ENCODE measurements at places on chromosomes 13 and 19.

GRCh38 chr19:16143399-16144215 lies at the start of gene HSH2D:
Gene HSH2D (plus strand): TSS chr19:16143685. CDS start chr19:16148751, 5,066 bp downstream.
- peak; percentile 62 for DNase-seq

GRCh38 chr19:46254776-46255175 lies 25.2 kb downstream of the IGFL1 start:
- no peak for DNase-seq

DNA sequence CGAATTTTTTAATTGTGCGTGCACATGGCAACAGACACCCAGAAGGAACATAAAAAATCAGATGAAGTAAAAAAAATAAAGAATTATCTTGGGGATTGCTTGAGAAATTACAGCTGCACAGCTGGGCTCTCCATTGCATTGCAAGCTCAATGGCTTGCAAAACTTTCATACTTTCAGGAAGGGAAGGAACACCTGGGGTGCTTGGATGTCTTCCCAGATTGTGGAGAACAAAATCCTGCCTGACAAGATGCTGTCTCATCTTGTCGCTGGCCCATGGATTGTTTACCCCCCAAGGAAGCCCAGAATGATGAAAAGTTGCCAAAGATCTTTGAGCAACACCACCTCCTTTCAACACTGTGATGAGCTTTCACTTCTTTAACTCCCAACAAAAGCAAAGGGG lies 11.0 kb upstream of the CASP14 start:
- DNase-seq: no peak

GRCh38 chr19:44850641-44851109 lies 4.6 kb downstream of the NECTIN2 start:
- no peak for DNase-seq

- no peak for DNase-seq
Observed at GRCh38 chr19:53015730-53016129, 2.0 kb downstream of the ERVV-1 start.

DNA sequence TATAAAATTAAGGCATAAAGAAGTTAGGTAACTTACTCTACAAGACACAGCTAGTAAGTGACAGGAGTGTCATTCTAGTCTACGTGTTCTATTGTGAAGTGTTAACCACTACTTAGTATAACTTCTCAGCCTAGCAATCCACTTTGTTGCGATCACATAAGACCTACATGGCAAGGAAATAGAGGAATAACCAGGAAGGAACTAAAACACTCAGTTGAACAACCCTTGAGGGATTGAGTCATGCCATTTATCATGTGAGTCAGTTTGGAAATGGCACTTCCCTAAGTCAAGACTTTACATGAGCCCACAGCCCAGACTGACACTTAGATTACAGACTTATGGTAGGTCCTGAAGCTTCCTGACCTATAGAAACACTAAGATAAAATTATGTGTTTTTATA lies 279.5 kb upstream of the PCDH20 start:
- DNase-seq: no peak

- no peak for DNase-seq
Observed at GRCh38 chr13:73913751-73914518, 220.3 kb downstream of the KLF12 start.

DNA sequence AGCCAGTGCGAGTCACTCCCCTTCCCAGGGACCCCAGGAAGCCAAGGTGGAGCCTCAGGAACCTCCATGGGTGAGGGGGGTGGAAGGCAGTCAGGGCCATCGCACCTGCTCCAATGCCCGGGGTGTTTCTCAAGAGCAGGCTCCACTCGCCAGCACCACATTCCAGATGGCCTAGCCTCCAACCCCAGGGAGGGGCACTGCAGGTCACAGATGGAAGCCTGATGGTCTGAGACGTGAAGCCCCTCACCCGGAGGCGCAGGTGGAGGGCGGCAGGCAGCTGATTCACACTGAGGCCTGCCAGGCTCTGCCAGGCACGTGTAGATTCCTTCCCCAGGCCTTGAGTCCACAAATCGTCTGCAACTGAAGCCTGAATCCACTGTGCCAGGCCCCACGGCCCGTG lies 23.0 kb upstream of the ISYNA1 start:
- no peak for DNase-seq

DNA sequence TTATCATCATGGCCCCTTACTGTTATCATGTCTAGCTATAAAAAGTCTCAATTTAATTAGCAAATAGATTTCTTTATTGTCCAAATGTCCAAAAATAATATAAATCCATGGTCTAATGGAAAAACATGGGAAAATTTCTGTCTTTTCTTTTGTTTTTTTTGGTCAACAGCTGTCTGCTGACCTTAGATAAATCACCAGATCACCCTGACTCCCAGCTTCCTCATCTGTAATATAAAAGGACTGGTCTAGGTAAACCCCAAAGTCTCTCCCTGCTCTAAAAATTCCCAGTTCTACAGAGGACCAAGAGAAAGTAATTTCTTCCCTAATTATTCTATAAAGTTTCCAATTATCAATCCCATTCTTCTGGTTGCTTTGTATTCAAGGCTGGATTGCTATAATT lies 30.7 kb upstream of the RCBTB2 start:
- DNase-seq: no peak

GRCh38 chr13:52925775-52926285 lies 77.4 kb upstream of the PCDH8 start:
- DNase-seq: no peak

- DNase-seq: no peak
Observed at GRCh38 chr19:4391306-4391693, 9.0 kb downstream of the SH3GL1 start.

DNA sequence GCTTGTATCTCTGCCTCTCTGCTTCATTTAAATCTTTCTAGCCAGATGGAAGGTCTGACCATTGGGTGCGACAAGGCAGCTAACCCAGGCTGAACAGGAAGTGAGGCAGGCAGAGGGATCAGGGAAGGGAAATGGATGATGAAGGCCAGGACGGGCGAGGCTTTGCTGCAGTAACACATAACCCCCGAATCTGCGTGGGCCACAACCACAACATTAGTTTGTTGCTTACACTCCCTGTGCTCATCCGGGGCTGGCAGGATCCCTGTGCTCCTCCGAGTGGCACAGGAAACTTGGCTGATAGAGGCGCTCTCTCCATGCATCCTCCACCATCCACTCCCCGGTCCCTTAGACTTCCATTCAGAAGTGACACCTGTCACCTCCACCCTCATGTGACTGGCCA lies 1.1 kb upstream of the FLT3LG start:
- no peak for DNase-seq

DNA sequence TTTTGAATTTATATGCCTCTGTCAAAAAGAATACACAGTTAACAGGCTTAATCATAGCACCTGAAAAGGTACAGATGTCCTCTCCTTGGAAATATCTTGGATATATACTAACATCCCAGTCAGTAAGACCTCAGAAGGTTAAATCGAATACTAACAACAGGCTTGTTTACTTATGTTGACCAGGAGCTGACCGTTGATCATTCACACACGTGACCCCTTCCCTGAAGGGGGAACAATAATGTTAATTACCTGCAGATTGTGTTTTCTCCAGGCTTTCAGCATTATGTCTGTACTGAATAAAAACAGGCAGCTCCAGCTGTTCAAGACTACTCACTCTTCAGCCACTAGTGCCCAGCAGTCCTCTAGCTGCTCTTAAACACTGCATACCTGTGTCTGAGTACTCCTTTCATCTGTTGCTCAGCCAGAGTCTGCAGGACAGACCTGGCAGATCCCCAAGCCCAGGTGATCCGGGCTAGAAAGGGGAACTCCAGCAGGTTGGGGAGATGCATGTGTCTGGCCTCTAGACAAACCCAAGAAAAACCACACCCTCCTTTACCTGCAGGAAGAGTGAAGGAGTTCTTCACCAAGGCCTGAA lies 163.9 kb downstream of the RNF17 start:
- no peak for DNase-seq

DNA sequence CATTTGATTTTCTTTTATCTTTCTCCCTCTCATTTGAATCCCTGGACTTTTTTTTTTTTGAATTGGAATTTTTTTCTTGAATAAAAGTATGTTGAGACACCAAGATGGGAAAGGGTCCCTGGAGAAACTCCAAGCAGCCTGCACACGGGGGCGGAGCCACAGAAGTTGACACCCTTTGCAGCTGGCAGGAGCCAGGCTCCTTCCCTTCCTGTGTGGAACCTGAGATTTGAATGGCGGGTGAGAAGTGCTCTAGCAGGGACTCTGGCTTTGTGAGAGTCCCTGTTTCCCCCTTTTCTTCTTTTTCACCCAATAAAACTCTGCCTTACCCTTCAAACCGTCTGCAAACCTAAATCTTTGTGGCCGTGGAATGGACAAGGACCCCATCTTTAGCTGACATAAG lies 1381.0 kb upstream of the MIR17HG start:
- no peak for DNase-seq

DNA sequence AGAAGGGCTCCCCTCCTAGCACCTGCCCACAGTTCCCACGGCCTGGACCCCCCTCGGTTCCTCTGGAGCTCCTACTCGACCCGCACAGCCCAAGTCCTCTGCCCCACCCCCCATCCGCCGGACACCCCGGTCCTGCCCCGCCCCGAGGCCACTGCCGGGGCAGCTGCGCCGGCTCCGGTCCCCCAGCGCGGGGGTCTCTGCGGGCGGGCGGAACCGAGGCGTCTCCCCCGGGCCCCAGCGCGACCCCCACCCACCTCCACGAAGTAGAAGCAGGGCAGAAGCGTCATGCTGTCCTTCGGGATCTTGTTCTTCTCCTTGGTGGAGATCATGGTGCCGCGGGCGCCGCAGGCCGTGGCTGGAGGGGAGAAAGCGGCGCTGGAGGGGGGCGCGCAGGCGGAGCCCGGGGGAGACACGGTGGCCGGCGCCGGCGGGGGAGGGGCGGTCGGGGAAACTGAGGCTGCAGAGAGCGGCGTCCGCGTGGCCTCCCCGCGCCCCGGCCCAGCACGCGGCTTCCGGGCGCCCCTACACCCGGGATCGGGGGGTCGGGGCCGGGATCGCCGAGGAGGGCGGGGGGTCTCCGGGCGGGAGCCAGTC lies 427 bp downstream of the PLPPR3 start:
- DNase-seq: no peak

DNA sequence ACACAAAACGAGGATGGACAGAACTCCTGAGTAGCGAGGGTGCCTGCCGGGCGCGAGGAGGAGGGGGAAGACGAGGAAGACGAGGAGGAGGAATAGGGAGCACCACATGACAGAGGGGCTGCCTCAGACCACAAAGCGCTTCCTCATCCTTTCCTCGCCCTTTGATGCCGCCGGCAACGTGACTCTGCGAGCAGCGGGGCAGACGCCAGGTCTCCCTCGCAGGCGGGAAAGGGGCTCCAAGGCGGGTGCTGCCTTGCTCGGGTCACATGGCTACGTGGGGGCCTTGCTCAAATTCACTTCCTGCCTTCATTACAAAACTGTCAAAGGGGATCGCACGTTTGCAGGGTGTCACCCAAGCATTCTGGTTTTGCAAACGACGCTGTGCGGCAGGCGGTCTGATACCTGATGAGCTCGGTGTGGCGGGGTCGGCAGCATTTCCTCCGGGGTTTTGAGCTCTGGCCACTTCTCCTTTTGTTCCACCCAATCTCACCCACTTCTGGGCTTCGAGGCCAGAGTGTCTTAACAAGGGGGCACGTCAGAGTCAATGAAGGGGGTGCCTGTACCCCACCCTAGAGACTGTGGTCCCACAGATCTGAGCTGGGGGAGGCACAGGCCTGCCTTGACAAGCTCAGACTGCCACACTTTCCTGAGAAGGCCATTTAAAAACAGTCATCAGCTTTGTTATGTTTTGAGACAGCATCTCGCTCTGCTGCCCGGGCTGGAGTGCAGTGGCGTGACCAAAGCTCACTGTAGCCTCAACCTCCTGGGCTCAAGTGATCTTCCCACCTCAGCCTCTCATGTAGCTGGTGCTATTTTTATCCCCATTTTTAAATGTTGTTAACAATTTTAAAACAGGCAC lies 14.9 kb downstream of the MAP2K2 start:
- DNase-seq: no peak

- DNase-seq: no peak
Observed at GRCh38 chr13:113917096-113917495, 53.2 kb upstream of the GAS6 start.

DNA sequence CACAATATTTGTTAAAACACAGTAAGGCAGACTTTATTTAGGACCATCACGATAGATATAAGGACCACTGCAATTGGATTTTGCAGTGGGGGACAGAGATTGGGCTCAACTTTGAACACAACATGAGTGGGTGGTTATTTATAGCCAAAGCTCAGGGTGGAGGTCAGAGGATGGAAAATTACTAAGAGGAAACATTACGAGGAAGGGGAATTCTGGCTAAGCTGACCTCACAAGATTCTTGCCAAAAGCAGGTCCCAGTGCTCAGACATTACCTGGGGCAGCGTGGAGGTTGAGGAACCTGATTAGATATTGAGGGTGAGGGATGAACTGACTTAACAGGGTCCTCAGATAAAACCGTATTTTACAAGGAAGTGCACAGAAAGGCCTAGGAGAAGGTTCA lies 88.9 kb upstream of the NBEA start:
- no peak for DNase-seq

GRCh38 chr13:105442949-105443699 lies 1092.3 kb downstream of the EFNB2 start:
- no peak for DNase-seq

GRCh38 chr19:1855040-1855827 lies 7.0 kb upstream of the REXO1 start:
- DNase-seq: peak; percentile 81

GRCh38 chr13:28282451-28282850 lies 144.1 kb downstream of the PAN3 start:
- DNase-seq: no peak

GRCh38 chr13:20989656-20990321 lies 71.6 kb downstream of the LATS2 start:
- DNase-seq: no peak

- no peak for DNase-seq
Observed at GRCh38 chr19:6765738-6766356, 1.4 kb downstream of the SH2D3A start.

DNA sequence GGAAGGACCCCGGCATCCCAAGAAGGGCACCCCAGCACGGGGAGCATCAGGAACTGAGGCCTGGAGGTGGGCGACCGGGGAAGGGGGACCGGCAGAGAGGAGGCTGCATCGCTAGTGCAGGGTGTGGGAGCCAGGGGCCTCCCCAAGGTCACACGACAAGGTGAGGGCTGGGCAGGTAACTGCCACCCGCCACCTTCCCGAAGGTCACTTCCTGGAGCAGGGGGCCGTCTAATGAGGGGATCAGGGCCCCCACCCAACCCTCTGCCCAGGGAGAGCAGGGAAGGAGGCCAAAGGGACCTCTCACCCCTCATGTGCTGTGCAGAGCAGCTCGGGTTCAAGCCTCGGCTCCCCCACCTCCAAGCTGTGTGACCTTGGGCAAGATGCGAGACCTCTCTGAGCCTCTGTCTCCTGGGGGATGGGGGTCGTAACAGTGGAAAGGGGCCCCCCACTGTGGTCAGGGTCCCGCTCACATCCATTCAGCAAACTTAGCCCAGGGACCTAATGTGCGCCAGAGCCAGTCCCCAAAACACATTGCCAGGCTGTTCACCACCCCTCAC lies 6.0 kb downstream of the ZBTB7A start:
- DNase-seq: no peak

- no peak for DNase-seq
Observed at GRCh38 chr13:45257638-45258333, 56.9 kb upstream of the KCTD4 start.

Measured in stimulated activated CD4-positive, alpha-beta T cell treated with anti-CD3 and anti-CD28 coated beads, Interleukin-12 subunit alpha, Interleukin-12 subunit beta, amount 100 ng/mL, for 48 hours (primary cell).